CMK (cell line): ENCODE measurements at places on chromosomes 1 and 21.

- no peak for DNase-seq
These were observed 42.2 kb upstream of the ATP1A1 start for GRCh38 chr1:116330846-116331245.

DNA sequence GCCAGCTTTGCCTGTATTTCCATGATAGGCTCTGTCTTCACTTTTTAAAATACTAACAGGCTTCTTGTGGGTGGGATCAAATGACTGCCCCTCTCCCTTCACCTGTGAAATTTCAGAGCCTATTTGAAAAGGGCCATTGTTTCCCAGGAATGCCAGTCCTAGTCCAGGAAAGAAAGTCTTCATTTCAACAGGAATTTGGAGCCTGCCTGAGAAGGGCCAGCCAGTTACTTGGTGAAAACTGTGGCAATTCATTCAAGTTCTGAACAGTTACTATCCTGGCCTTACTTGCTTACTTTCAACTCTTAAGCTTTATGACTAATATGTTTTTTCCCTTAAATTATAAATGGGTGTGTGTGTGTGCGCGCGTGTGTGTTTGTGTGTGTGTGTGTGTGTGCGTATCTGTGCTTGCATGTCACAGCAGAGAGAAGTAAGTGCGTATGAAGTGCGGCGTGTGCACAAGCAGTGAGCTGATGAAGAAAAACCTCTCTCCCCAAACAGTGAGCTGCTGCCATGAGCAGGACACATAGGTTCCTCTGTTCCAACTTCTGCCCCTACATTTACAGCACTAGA lies 67.5 kb upstream of the RNPC3 start:
- DNase-seq, result no peak

GRCh38 chr1:150555971-150556865 lies 7.0 kb downstream of the ADAMTSL4 start:
- DNase-seq, result no peak

GRCh38 chr1:78676347-78676982 lies 26.8 kb downstream of the IFI44 start:
- DNase-seq, result peak; percentile 32

DNA sequence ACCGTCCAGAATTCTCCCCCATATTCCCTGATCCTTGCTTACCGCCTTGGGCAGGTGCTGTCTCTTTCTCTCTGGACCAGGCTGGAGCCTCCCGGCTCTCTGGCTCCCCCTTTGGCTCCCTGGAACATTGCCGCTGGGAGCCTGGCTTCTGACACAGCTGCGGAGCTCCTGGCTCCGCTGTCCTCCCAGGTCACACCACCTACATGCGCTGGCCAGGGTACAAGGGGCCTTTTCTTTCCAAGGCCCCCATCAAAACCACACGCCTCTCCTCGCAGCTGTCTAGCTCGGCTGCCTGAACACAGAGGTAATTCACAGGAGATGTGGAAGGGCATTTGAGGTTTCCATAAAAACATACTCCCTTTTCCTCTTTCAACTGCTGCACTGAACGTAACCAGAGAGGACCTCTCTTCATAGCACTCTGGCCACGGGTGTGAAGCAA lies 7.5 kb upstream of the ZNF648 start:
- DNase-seq, result no peak

DNA sequence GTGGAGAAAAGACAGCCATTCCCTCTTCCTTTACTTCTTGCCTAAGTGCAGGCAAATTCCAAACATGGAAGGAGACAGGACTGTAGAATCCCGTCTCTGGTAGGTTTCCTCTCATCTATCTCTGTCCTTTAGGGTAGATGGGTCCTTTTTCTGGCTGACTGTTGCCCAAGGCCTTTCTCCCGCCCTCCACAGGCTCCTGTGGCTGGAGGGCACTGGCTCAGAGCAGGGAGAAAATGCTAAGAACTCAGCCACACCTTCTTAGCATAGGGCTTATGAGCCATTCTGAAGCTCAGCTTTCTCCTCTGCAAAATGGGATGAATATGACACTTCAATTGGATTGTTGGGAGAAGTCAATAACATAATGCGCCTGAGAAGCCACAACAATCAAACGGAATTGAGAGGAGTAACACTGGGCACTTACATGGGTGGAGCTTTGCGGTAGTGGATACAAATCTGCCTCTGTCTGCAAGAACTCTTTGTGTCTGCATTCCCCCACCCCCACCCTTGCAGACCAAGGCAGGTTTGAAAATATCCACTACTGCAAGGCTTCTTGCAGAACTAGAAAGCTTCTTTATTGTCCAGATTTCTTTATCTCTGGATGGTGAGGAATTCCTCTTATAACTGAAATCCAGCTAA lies 94.7 kb downstream of the CSMD2 start:
- no peak for DNase-seq

DNA sequence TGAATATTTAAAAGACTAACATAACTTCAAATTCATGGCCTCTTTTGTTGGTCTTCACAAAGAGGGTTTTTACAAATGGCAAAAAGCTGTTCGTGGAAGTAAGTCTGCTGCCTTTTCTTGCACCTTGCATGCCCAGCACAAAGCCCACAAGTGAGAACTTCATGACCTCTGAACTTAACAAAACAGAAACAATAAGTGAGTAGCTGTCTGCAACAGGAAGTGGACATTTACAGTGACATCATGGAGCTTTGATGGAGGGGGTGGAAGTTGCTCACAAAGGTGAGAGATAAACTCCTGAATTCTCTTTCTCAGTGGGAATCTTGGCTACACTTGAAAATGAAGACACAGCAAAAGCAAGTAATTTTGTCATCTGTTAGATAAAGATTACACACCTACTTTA lies 303.3 kb upstream of the DEPDC1 start:
- no peak for DNase-seq

DNA sequence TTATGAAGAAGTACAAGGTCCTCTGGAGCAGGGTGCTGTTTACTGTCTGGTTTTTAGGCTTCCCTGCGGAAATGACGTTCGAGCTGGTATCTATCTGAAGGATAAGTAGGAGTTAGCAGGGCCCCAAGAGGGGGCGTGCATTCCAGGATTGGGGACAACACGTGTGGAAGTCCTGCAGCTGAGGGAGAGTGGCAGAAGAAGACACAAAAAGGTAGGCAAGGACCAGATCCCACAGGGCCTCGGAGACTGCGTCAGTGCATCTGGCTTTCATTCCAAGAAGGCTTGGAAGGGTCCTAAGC lies 5.9 kb downstream of the RIMS3 start:
- no peak for DNase-seq

DNA sequence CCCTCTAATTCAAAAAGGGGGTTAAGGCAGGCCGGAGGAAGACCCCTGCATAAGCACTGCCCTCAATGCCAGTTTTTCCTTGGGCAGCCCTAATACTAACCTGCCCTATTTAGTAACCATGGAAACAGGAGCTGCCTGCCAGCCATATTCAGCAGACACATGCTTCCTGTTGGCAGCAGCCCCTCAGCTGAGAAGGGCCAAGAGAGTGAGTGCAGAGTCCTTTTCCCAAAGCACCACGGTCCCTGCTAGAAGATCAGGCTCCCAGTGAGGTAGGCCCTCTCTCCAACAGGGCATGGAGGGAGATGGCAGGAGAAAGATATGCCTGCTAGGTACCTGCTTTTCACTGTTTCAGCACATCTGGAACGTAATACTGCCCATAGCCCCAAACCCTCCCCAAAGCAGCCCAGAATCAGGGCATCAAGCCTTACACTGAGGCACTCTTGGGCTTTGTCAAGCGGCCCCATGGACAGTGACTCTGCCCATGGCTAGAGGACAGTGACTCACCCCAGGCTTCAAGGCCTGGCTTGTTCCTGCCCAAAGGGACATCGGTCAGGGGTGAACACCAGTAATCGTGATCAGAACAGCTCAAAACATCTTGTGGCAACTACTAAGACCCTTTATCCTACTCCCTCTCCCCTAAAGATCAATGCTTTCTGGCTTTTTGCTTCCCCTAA lies 64.5 kb downstream of the BCAR3 start:
- DNase-seq, result no peak

GRCh38 chr1:58063095-58063494 lies 483.4 kb downstream of the OMA1 start:
- DNase-seq, result no peak

- no peak for DNase-seq
These were observed 10.6 kb downstream of the PRDX1 start for GRCh38 chr1:45510972-45511527.

GRCh38 chr1:205434738-205435137 lies 12.9 kb upstream of the LEMD1 start:
- no peak for DNase-seq

GRCh38 chr1:156260896-156261295 lies 13.0 kb upstream of the PAQR6 start:
- no peak for DNase-seq

- DNase-seq, result no peak
These were observed 82.5 kb upstream of the CNTN2 start for GRCh38 chr1:204960306-204961125.
